Forelimb muscle (tissue), 1 donor: ENCODE measurements at places on chromosomes 11 and 22.

DNA sequence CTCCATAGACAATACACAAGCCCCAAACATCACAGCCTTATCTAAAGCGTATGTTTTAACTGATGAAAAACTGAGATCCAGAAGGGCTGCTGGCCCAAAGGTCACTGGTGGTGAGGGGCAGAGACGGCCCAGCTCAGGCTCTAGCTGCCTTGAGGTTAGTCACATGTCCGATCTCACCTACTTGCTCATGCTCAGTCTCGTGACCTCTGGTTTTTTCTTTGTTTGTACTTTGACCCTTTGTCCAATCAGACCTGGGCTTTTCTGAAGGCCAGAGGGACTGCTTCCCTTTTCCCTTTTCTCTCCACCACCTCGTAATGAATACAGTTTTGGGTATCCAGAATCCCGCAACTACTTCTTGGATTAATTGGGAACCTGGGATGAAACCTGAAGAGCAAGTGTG lies 28.6 kb downstream of the MMP20 start:
- DNase-seq = no peak

GRCh38 chr11:60985991-60986915 lies 14.8 kb downstream of the CD6 start:
- no peak for DNase-seq

DNA sequence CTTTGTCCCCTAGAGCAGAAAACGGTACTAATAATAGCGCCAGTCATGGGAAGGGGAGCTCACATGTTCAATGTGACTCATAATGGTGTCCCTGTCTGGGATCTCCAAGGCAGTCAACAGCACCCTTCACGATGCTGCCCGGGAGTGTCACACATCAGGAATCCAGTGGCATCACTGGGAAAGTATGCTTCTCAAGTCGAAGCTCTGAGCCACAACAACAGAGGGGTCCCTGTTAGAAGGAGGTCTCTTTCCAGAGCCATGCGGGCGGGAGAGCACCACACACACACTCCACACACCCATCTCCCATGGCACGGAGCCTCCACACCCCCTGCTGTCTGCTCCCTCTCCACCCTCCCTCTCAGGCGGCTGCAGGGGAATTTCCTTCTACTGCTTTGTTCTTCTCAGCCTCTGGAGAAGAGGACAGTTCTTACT lies 119.7 kb downstream of the ETS1 start:
- DNase-seq = no peak

- no peak for DNase-seq
Observed at GRCh38 chr11:117818041-117818873, 6.3 kb downstream of the FXYD2 start.

GRCh38 chr11:119734788-119735187 lies 5.8 kb upstream of the NECTIN1 start:
- DNase-seq = no peak

GRCh38 chr22:47374273-47374771 lies 611.9 kb downstream of the TBC1D22A start:
- no peak for DNase-seq

- DNase-seq = no peak
Observed at GRCh38 chr11:1708716-1709115, 11.7 kb downstream of the KRTAP5-6 start.

GRCh38 chr11:113048820-113049768 lies 87.9 kb downstream of the NCAM1 start:
- no peak for DNase-seq

DNA sequence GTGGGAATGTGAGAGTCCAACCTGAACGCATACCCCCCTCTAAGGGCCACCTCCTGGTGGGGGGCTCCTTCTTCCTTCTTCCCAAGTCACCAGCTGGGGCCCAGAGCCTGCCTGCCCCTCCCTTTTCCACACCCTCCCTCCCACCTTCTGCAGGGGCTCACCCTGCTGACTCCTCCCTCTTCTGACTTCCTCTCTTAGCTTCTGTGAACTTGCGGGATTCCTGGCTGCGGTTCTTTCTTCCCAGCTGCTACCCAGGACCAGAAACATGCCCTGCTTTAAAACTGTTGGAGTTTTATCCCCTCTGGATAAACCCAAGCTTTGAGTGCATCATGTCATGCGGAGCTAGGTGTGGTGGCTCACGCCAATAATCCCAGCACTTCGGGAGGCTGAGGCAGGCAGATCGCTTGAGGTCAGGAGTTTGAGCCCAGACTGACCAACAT lies 10.2 kb downstream of the LRRC74B start:
- no peak for DNase-seq

DNA sequence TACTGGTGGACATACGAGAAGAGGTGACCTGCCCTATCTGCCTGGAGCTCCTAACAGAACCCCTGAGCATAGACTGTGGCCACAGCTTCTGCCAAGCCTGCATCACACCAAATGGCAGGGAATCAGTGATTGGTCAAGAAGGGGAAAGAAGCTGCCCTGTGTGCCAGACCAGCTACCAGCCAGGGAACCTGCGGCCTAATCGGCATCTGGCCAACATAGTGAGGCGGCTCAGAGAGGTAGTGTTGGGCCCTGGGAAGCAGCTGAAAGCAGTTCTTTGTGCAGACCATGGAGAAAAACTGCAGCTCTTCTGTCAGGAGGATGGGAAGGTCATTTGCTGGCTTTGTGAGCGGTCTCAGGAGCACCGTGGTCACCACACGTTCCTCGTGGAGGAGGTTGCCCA lies 6.9 kb downstream of the TRIM6 start:
- no peak for DNase-seq

DNA sequence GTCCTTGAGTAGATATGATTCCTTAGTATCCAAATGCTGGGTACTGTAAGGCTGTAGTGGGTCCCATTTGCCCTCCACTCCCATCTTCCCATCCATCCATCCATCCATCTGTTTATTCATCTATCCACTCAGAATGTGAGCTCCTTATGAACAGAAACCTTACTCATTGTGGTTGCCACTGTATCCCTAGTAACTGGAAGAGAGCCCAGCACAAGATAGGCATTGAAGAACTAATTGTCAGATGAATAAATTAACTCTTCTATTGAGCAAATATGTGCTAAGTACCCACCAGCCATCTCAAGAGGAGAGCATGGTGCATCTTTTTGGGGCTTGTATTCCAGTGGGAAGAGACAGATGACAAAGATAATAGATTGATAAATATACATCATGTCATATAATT lies 86.4 kb upstream of the SEZ6L start:
- no peak for DNase-seq

DNA sequence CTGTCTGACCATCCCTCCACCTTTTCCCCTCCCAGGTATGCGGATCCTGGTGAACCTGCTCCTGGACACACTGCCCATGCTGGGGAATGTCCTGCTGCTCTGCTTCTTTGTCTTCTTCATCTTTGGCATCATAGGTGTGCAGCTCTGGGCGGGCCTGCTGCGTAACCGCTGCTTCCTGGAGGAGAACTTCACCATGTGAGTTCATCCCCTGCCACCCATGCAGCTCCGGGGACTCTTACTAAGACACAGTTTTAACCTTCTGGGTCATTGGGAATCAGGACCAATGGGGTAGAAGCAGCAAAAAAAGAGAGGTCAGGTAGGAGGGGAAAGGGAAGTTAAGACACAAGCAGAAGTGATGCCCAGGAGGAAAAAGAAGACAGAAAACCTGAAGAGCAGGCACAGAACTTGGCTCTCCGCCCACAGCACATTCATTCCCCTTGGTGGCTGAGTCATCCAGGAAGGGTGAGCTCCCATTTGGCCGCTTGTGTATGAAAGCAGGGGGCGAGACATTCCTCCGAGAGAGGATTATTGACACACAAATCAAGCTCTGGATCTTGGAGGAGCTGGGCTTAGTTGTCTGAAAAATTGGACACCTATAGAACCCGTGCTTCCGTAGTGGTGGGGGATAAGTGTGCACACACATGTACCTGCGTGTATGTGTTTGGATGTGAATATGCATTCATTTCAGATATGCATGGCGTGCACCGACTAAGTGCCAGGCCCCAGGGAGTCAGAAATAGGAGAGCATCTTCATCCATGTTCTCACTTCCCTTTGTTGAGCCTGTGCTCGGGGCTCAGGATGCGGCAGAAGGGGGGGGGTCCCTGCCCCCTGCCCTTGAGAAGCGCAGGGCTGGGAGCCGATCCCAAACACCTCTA lies 64.2 kb downstream of the CACNA1I start:
- DNase-seq = no peak

- DNase-seq = no peak
Observed at GRCh38 chr11:5643585-5643984, 18.8 kb downstream of the TRIM34 start.

- no peak for DNase-seq
Observed at GRCh38 chr22:22884888-22885840, 2.5 kb upstream of the IGLL5 start.
